ENCODE measurements at places on chromosomes 13 and 19.

- no peak for DNase-seq
Measured at GRCh38 chr13:111547726-111548273, 227.4 kb downstream of the TEX29 start.

DNA sequence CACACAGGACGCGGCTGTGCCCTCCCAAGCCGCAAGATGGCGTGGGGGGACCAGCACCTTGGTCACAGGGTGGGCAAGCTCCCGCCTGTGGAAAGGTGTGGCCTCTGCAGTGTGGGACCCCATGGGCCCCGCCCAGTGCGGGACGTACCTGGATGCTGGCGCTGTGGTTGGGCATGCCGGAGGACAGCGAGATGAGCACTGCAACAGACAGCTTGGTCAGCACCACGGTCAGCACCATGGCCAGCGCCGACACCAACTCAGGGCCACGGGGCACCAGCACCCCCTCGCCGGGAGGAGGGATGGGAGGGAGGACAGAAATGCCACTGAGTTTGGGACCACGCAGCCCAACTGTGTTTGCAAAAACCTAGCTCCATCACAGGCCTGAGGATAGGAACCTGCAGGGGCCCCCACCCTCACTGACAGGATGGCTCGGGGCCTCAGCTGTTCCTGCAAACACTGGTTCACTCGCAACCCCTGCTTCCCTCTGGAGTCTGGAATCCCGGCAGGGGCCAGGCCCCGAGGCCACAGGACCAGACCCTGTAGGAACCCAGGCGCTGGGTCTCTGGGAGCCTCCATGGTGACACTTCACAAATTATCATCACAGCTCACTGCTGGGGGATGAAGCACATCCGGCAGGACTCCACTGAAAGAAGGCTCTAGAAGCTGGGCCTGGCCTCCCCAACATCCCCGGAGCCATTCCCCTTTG is 27.1 kb downstream of the IZUMO4 start:
- DNase-seq = no peak

- no peak for DNase-seq
Measured at GRCh38 chr13:100836711-100837110, 162.1 kb upstream of the TMTC4 start.

- peak; percentile 28 for DNase-seq
Measured at GRCh38 chr19:44644402-44645016, 799 bp downstream of the PVR start.

- peak; percentile 33 for DNase-seq
Measured at GRCh38 chr19:45607071-45608029, 5.3 kb upstream of the GPR4 start.

All from RCC 7860 (cell line).